ENCODE measurements at places on chromosomes 11 and 22.
A peak's percentile ranks its signal among the peaks of the same experiment; 100 is the strongest.

GRCh38 chr11:46710821-46711269, 8.2 kb upstream of the F2 start:
- no peak for DNase-seq

DNA sequence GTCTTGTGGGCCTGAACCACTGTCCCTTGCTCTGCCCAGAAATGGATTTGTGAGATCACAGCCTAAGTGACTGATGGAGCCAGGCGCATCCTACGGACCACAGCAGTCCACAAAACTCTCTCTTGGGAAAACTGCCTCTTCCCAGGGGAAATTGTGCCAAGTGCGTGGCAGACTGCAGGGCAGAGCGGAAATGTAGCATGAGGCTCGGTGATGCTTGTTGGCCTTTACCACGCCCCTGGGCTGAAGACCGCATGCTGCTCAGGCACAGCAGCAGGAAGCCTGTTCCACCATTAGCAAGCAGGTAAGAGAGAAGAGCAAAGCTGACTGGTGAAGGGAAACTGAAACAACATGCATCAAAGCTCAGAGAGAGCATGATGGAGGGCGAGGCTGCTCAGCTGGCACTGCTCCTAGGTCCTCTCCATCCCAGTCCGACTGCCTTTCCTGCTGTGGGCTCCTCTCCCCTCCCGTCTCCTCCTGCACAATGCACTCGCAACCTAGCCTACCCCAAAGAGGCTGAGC, 26.5 kb upstream of the SCARF2 start:
- DNase-seq = peak; percentile 58

GRCh38 chr11:44725757-44726282, 942 bp upstream of the TSPAN18 start:
- no peak for DNase-seq

GRCh38 chr11:120335556-120335907, 681 bp upstream of the ARHGEF12 start:
- peak; percentile 6 for DNase-seq

GRCh38 chr11:34647532-34647931, 26.6 kb downstream of the EHF start:
- no peak for DNase-seq

DNA sequence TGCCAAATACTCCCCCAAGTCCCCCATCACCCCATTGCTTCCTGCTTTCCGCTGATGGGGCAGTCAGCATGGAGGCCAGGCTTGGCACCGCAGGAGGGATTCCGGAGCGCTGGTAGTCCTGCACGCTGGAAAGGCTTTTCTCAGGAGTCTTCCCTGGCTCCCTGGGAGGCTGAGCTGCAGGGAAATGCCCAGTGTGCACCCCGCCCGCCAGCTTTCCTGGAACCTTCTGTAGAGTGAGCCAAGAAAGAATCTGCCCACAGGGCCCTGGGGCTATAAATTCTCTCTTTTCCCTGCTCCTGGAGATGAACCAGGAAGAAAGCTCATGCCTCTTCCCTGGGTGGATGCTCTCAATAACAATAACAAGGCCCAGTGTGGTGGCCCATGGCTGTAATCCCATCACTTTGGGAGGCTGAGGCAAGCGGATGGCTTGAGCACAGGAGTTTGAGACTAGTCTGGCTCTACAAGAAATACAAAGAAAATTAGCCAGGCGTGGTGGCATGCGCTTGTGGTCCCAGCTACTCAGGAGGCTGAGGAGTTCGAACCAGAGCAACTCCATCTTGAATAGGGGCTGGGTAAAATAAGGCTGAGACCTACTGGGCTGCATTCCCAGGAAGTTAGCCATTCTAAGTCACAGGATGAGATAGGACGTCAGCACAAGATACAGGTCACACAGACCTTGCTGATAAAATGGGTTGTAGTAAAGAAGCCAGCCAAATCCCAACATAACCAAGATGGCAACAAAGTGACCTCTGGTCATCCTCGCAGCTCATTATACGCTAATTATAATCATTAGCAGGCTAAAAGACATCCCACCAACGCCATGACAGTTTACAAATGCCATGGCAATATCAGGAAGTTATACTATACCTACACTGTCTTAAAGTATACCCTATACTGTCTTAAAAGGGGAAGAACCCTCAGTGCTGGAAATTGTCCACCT, 46.4 kb upstream of the FTH1 start:
- no peak for DNase-seq

- DNase-seq = no peak
These were observed 593.2 kb downstream of the INSC start for GRCh38 chr11:15707971-15708370.

- no peak for DNase-seq
These were observed 3.5 kb downstream of the LRRC56 start for GRCh38 chr11:540583-541432.

- DNase-seq = no peak
These were observed 80.3 kb upstream of the IZUMO1R start for GRCh38 chr11:94224078-94224477.

DNA sequence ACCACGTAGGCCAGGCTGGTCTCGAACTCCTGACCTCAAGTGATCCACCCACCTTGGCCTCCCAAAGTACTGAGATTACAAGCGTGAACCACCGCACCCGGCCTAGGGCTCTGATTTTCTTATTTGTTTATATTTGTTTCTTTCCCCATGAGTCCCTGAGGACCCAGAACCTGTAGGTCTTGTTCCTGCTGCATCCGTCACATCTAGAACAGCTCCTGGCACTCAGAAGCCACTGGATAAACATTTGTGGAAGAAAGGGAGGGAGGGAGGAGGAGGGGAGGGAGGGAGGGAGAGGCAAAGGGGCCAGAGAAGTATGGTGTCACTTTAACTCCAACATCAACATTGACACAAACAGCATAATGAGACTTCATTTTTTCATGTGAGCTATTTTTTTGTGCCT, 67.7 kb downstream of the CELSR1 start:
- DNase-seq = no peak

DNA sequence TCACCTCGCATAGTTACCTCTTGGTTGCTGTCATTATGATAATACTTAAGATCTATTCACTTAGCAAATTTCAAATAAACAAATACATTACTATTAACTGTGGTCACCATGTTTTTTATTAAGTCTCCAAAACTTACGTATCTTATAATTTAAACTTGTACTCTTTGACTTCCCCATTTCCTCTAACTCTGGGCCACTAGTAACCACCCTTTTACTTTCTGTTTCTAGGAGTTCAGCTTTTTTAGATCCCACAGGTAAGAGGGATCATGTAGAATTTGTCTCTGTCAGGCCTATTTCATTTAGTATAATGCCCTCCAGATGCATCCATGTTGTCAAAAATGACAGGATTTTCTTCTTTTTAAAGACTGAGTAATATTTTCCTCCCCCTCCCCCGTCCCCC, 212.4 kb upstream of the C11orf87 start:
- DNase-seq = no peak

GRCh38 chr11:69862797-69863543, 43.8 kb upstream of the FGF3 start:
- no peak for DNase-seq

All from T-cell (primary cell).